Uterine smooth muscle cell (primary cell): ENCODE measurements at places on chromosomes 3 and 15. TPM values are rescaled to one million over a fixed set of nuclear protein-coding genes. Genes with fewer than 3 reads are reported as not detected.

The CFAP20DC gene
- total RNA-seq: 2.9 and 7.1 TPM in 2 replicates

The OR5K2 gene
- not detected in 2 replicates for total RNA-seq

The ARNT2 gene
- 1.4 and 3.7 TPM in 2 replicates for total RNA-seq

The SEMA3G gene
- total RNA-seq: under 0.01 TPM in 2 replicates

The ABCF3 gene
- 51.6 and 57.7 TPM in 2 replicates for total RNA-seq

The RHOV gene
- total RNA-seq: not detected in 2 replicates

The IQCF5 gene
- not detected in 2 replicates for total RNA-seq

The TLR9 gene
- under 0.01 TPM in 1 of 2 replicates, not detected in the other for total RNA-seq

The SLC9C1 gene
- 0.12 and 0.22 TPM in 2 replicates for total RNA-seq

The PRSS50 gene
- total RNA-seq: 0.12 TPM in 1 of 2 replicates, not detected in the other
